Activated CD8-positive, alpha-beta memory T cell treated with anti-CD3 and anti-CD28 coated beads for 1 hour (primary cell): ENCODE measurements at places on chromosomes 2 and 18.

- DNase-seq, result no peak
Observed at GRCh38 chr18:36729197-36729596, 99.6 kb downstream of the TPGS2 start.

DNA sequence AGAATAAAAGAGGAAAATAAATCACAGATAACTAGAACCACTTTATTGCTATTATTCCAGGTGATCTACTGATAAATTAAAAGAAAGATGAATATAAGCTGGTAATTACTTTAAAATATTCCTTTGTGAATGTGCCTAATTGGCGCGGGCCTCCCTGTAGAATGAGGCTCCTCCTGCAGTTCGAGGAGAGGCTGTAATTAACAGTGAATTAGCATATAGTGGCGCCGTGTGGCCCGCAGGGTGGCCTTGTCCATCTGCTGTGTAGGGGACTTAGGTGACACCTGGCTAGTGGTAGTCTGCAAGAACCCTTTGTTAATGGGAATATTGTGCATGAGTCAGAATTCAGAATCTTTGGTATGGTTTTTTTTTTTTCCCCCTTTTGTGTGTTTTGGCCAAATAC is 119.8 kb downstream of the AGAP1 start:
- no peak for DNase-seq

GRCh38 chr18:77071711-77072292 is 60.8 kb downstream of the MBP start:
- peak; percentile 55 for DNase-seq

DNA sequence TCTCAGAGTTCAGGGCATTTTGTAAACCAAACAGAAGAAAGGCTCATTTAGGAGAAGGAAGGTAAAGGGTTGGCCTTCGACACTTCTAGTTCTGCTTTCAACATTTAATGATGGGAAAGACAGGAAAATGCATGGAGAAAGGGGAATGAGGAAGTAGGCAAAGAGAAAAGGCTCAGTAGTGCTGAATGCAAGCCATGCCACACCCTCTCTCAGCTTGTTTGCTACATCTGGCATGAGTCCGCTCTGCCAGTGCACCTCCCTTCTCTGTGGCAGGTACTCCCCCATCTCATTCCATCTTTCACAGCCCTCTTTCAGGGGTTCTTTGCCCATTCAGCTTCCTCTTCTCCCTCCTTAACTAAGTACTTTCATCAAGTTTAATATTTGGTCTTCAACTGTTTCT is 120.9 kb upstream of the ITGB6 start:
- no peak for DNase-seq

- no peak for DNase-seq
Observed at GRCh38 chr2:45591073-45591472, 20.0 kb downstream of the SRBD1 start.

DNA sequence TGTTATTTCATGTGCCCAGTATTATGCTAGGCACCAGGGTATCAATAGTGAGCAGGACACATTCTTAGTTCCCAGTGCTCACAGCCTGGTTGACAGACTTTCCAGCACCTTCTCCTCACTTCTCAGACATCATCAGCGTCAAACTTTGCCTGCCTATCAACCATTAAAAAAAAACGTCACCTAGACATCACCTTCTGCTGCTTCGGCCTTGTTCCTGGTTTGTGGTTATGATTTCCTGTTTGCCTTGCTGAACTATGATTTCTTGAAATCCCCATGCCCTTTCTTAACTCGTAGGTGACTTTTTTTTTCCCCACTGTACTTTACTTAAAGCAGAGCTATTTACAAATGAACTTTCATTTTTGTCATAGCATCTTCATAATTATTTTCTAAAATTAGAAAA is 60.4 kb upstream of the NABP1 start:
- DNase-seq, result no peak

DNA sequence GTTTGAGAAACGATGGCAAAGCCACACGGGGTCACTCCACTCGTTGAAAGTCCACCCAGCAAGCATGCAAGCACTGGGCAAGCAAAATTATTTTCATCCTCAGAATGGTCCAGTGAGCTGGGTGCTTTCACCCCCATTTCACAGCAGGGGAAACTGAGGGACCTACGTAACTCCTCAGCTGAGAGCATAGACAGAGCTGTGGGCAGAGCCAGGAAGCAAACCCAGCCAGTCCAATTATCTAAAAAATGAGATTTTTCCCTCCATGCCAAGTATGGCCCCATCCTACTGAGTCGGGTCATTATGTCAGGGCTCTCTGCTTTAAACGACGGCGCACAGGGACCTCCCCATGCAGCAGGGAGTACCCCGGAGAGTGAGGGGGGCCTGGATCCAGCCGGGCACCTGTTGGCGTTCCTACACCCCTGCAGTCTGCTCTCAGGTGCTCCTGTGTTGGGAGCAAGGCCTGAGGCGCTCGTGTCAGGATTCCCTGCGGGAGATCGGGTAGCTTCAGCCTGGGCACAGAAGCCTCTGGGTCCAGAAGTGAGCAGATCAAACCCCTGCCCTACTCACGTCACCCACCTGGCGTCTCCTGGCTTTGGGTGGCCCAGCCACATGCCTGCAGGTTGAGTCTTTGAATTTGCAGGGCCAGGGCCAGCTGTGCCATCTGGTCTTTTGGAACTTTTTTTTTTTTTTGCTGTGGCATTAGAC is 17.3 kb downstream of the TWIST2 start:
- DNase-seq, result no peak

DNA sequence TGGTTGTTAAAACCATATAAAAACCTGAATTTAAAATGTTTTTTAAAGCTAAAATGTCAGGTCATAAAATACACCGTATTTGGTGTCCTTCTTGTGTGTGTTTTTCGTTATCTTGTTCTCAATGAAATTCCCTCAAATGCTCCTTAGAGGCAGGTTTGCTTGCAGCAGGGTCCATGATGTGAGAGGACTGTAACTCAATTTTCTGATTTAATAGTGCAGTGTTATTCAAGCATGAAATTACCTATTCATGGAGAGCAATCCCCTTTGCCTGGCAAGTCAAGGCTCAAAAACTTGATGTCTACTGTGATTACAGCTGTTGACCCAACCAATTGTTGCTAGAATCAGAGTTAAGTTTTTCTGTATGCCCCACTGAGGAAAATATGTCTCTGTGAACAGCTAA is 318.2 kb downstream of the GALNT13 start:
- DNase-seq, result no peak

GRCh38 chr2:196750977-196751631 is 48.4 kb downstream of the GTF3C3 start:
- DNase-seq, result peak; percentile 39

DNA sequence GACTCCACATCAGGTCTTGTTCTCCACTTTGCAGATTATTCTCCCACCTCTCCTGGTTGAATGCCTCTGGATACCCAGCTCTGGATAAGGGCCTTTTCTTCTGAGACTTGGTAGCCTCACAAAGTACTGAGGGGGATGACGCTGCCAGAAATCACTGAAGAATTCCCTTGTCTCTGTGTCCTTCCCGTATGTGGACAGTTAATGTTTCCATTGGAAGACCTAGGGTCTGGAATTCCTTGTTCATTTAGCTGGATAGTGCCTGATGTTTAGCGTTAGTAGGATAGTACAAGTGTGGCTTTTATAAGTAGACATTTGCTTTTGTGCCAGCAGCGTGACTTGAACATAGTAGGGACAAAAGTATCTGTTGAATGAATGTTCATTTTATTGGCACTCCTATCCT is 76.9 kb downstream of the CLHC1 start:
- DNase-seq, result no peak

- no peak for DNase-seq
Observed at GRCh38 chr18:28820353-28820752, 643.4 kb upstream of the CDH2 start.
